Glutamatergic neuron (in vitro differentiated cells): ENCODE measurements at places on chromosomes 4 and X. TPM values are rescaled to one million over a fixed set of nuclear protein-coding genes. Genes with fewer than 3 reads are reported as not detected.

DNA sequence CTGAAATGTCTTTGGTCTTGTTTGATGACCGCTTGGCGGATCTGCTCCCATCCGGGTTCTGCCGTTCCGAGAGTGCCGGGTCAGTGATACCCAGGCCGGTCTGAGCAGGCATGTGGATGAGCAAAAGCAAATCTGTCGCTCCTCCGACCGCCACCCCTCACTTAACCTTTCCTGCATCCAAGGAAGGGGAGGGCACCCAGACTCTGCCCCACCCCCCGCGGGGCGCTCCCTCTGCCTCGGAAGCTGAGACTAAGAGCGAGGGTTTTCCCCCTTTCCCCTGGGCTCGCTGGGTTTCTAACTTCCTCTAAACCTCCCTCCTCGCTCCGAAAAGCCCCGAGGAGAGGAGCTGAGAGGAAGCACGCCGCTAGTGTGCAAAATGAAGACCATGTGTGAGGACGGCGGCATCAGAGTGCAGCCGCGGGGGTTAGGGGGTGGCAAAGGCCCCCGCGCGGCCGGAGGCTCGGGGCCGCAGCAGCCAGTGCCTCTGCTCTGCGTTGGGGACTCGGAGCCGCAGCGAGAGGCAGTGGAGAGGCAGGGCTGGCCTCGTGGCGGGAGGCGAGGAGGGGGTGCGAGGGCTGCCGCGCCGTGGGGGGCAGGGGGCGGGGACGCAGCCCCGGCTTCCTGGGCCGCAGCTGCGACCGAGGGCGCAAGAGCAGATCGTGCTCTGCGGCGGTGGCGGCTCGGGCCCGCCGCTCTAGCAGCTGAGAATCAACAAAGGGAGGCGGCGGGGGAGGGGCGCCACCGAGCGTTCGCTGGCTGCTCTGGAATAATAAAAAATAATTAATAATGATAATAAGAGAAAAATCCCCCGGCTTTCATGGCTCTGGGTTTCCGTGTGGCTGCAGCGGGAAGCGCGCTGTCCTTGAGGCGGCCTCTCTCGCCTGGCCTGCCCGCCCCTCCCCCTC lies 55.8 kb upstream of the BCOR start:
- no peaks in the 10 kb centered on the region for H3K36me3 ChIP-seq
- H3K4me3 ChIP-seq, result peak overlapping the region; percentile 34
- H3K4me1 ChIP-seq, result peaks cover 12% of the 10 kb centered on the region
- peak; percentile 65 for DNase-seq

DNA sequence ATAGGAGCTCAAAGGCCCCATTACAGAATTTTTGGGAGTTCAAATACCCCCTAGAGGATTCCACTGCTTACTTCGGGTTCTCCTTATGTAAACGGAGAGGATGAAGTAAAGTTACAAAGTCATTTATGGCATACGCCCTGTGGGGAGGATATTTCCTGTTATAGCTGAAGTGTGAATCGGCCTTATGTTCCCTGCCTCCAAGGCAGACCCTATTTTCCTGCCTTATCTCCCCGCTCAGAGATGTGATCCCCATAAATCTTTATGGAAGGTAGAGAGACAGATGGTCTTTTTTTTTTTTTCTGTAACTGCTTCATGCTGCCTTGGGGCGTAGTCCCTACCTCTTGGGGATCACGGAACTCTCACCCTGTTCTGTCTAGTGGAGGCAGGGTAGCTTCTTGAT lies 56.0 kb upstream of the DHX15 start:
- H3K27me3 ChIP-seq, result peaks cover 2% of the 10 kb centered on the region
- no peaks in the 10 kb centered on the region for H3K36me3 ChIP-seq
- DNase-seq, result no peak
- peaks cover 3% of the 10 kb centered on the region for H3K4me1 ChIP-seq
- H3K27ac ChIP-seq, result no peak overlapping the region
- H3K4me3 ChIP-seq, result no peak overlapping the region

DNA sequence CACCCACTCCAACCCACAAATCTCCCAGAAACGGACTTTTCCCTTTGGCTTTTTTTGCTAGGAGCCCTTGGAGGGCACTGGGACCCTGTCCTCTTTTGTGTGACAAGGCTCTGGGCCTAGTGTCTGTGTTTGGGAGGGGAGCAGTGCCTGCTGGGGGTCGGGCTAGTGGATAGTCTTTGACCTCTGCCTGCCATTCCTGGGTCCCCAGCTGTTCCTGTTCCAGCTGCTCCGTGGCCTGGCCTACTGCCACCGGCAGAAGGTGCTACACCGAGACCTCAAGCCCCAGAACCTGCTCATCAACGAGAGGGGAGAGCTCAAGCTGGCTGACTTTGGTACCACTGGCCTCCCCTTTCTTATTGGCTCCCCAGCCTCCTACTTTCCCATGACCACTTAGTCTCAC lies 6.7 kb upstream of the USP11 start:
- no peak overlapping the region for H3K27ac ChIP-seq
- H3K27me3 ChIP-seq, result no peaks in the 10 kb centered on the region
- no peak for DNase-seq
- H3K36me3 ChIP-seq, result no peaks in the 10 kb centered on the region

DNA sequence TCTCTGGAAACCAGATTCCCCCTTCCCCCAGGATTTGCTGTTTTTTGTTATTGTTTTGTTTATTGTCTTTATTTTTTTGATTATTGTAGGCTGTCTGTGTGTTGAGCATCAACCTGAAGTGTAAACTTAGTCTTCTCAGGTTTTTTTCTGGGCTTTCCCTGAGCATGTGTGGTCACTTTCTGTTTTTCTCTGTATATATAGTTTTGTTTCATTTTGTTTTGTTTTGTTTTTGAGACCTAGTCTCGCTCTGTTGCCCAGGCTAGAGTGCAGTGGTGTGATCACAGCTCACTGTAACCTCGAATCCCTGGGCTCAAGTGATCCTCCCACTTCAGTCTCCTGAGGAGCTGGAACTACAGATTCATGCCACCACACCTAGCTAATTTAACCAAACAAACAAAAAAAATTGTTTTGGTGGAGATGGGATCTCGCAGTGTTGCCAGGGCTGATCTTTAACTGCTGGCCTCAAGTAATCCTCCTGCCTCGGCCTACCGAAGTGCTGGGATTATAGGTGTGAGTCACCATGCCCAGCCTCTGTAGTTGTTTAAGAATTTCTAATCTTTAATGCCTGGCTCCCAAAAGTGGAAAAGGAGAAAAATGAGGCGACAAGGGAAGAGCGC lies 9.1 kb downstream of the IL13RA1 start:
- DNase-seq, result no peak
- H3K36me3 ChIP-seq, result no peaks in the 10 kb centered on the region

DNA sequence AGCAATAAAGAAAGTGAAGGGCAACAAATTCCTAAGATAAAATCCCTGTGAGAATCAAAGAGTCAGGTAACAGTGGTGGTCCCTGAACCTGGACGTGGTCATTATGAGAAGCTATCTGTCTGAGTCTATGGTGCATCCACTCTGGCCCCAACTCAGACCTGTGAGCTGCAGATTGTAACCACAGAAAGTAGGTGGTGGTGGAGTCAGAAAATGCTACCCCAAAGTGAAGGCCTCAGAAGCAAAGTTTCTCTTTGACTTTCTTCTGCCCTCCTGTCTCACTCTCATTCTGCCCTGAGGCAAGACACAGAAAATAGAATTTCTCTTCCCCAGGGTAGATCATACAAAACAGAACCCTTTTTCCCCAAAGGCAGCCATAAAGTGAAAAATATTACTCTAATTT lies 84.1 kb upstream of the NEIL3 start:
- H3K36me3 ChIP-seq, result no peaks in the 10 kb centered on the region
- no peak overlapping the region for H3K4me3 ChIP-seq
- H3K27ac ChIP-seq, result no peak overlapping the region
- DNase-seq, result no peak
- no peaks in the 10 kb centered on the region for H3K4me1 ChIP-seq

DNA sequence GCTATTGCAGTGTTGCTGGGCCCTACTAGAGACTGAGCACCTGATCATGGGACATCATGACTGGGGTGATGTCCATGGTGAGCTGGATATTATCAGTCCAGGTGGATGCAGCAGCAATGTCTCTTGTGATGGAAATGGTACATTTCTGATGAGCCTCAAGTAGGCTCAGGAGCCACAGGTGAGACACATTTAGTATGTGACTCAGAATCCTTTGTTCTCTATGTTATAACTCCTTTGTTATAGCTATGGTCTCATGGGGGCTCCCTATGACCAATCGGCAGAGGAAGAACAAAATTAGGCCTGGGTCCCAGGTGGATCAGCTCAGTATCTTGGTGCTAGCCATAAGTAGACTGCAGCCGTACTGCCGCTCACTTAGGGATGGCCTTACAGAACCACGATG lies 107.9 kb upstream of the FAT1 start:
- peaks cover 7% of the 10 kb centered on the region for H3K36me3 ChIP-seq
- DNase-seq, result no peak
- no peak overlapping the region for H3K4me3 ChIP-seq
- no peak overlapping the region for H3K27ac ChIP-seq
- peaks cover 4% of the 10 kb centered on the region for H3K27me3 ChIP-seq

DNA sequence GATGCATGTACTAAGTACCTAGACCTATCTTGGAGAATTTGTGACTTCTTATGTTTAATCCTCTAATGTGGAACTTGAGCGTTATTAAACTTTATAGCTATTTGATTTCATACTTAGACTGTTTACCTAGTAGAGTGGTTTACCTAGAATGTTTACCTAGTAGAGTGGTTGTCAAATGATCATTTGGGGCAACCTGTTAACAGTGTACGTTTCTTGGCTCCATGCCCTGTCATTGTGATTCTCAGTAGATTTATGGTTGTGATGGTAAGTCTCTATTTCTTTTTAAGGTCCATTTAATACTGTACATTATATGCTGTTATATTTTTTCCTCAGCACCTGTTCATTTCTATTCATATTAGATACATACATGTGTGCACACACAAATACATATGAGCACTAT lies 233.0 kb upstream of the MAD2L1 start:
- no peak for DNase-seq
- H3K27ac ChIP-seq, result no peak overlapping the region
- H3K4me3 ChIP-seq, result no peak overlapping the region
- no peaks in the 10 kb centered on the region for H3K4me1 ChIP-seq

DNA sequence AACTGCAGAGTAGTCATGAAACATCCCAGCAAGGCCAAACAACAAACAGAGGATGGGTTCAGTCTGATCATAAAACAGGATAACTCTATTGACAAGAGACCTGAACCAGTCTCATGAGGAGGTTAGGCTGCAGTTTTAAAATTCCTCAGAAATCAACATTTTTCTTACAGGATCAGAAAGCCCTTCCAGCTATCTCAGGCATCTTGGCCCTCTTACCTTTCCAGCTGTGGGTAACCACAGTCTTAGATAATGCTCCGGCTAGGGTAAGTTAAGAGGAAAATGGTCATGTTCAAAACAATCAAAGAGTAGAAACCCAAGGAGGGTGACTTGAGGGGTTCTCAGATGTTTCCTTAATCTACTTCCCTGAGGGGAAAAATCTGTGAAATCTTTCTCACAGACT lies 5.1 kb downstream of the CTSO start:
- no peak overlapping the region for H3K4me3 ChIP-seq
- H3K27me3 ChIP-seq, result peaks cover 9% of the 10 kb centered on the region
- H3K36me3 ChIP-seq, result no peaks in the 10 kb centered on the region
- DNase-seq, result no peak
- H3K4me1 ChIP-seq, result peaks cover 36% of the 10 kb centered on the region

Gene PRIMPOL
- 12.8 TPM for total RNA-seq
